HS-27A (cell line): ENCODE measurements at places on chromosomes 16 and 17.

DNA sequence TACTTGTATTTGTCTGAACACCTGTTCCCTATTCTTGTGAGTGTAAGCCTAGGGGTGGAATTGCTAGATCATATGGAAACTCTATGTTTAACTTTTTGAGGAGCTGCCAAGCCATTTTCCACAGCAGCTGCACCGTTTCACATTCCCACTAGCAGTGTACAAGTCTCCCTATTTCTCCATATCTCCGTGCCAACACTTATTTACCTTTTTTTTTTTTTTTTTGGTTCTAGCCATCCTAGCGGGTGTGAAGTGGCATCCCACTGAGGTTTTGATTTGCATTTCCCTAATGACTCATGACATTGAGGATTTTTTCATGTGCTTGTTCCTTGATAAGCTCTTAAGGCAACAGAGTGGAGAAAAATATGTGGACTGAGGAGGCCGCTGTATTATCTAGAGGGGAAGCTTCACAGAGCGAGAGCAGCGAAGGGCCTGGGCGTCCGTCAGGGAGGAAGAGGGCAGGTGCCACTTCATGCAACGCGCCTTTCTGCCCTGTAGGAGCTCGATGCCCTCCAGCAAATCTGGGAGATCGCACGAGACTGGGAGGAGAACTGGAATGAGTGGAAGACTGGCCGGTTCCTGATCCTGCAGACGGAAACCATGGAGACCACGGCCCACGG lies 50.0 kb downstream of the DNAH2 start:
- DNase-seq: no peak

DNA sequence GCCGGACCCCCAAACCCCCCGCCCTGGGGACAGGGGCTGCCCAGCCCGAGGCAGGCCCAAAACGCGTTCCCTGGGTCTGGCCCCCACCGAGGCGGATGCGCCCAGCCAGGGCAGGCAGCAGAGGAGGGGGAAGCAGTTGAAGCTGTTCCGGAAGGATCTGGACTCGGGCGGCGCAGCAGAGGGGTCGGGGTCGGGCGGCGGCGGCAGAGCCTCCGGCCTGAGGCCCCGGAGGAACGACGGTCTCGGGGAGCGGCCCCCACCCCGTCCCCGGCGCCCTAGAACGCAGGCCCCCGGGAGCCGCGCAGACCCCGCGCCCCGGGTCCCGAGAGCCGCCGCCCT lies 22.9 kb upstream of the ZFPM1 start:
- DNase-seq: no peak

- peak; percentile 72 for DNase-seq
Measured at GRCh38 chr17:1714980-1715802, 5.0 kb upstream of the TLCD2 start.

GRCh38 chr17:35132099-35132498 lies 10.0 kb downstream of the NLE1 start:
- no peak for DNase-seq

DNA sequence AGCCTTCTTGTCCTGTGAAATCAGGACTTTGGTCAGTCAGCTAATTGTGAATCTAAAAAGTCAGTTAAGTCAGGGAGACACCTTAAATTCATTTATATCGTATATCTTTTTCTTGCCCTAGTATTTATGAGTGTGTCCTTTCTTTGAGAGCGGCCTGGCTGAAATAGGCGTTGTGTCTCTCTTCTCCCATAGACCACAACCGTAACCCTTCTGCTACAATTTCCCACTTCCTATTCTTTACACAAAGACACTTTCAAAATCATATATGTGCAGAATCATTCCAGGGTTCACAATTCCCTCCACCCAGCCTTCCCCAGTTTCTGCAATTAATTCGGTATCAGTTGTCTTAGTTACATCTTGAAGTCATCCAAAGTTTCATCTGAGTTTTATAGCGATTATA lies 14.0 kb upstream of the COTL1 start:
- DNase-seq: no peak

DNA sequence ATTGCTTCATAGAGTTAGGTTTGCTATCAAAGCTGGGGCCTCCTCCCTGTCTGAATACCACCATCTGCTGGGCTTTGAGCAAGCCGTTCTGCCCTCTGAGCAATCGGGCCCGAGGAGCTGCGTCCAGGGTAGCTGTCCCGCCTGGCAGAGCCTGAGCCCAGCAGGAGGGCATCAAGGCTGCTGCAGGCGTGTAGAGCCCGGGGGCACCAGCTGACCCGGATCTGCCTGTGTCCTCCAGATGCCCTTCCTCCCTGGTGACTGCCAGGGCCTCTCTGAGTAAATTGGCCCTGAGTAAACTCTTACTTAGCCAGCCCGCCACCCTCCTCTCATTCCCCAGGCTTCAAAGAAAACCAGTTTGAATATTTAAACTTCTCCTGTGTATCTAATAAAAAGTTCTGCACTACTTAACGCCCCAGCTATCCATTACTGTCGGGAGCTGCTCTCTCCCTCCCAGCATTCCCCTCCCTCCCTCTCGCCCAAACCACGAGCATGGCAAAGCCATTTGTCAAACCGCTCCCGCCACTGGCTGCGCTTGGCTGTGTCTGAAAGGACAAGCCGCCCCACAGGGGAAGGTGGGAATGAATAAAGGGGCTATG lies 16.4 kb downstream of the CDK5RAP3 start:
- DNase-seq: no peak

- no peak for DNase-seq
Measured at GRCh38 chr16:62741692-62742091, 705.5 kb upstream of the CDH8 start.

- no peak for DNase-seq
Measured at GRCh38 chr17:62916684-62917571, 49.1 kb upstream of the TANC2 start.

DNA sequence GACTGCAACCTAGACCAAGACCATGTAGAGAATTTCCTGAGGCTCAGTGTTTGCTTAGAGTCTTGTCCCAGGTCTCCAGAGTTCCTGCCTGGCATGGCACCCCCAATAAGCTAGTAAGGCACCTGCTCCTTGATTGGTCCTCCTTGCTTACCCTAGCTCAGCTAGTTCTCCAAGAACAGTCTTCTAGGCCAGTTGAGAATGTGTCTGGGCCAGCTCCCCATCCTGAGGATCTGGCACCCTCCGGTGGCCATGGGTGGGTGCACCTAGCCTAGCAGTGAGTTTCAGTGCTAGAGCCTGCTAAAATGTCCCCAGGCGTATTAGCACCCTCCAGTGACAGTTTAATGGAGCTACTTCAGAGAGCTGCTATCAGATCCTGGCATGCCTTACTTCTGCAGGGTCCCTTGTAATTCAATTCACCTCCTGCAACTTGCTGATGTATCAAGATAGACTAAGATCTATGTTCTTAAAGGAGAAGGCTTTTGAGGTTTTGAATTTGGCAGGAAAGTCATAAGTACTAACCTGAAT lies 44.4 kb upstream of the MED13 start:
- DNase-seq: no peak

- no peak for DNase-seq
Measured at GRCh38 chr17:3502466-3502865, 26.7 kb downstream of the ASPA start.

- DNase-seq: no peak
Measured at GRCh38 chr16:68146585-68146984, 61.4 kb downstream of the NFATC3 start.

- peak; percentile 12 for DNase-seq
Measured at GRCh38 chr17:40646791-40647623, 611 bp downstream of the SMARCE1 start.
